GM12864 (cell line): ENCODE measurements at places on chromosomes 12 and 14.

- DNase-seq = no peak
These were observed 36.6 kb downstream of the DCAF4 start for GRCh38 chr14:72962829-72963312.

- DNase-seq = no peak
These were observed 24.5 kb downstream of the ERG28 start for GRCh38 chr14:75636100-75636692.

DNA sequence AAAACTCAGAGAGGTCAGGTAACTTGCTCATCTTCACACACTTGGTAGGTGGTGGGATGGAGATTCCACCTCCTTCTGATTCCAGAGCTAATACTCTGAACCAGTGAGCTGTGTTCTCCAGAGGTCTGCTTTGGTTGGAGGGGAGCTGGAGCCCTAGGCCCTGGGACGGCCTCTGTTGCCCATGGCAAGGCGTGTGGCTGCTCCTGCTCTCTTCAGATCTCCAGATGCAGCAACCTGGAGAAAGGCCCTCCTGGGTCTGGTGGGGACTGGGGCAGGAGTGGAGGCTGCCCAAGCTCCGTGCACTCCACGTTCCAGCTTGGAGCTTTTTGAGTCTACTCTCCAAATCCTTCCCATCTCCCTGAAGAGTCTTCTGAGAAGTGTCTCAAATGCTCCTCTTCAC lies 10.7 kb downstream of the CCND2 start:
- DNase-seq = no peak

GRCh38 chr14:100747021-100747586 lies 20.4 kb downstream of the DLK1 start:
- DNase-seq = no peak

- no peak for DNase-seq
These were observed 45.9 kb upstream of the GSG1 start for GRCh38 chr12:13149411-13149810.

GRCh38 chr14:98177551-98177950 lies 1094.4 kb downstream of the BCL11B start:
- no peak for DNase-seq

GRCh38 chr12:12704593-12705230 lies 8.7 kb upstream of the GPR19 start:
- DNase-seq = no peak

DNA sequence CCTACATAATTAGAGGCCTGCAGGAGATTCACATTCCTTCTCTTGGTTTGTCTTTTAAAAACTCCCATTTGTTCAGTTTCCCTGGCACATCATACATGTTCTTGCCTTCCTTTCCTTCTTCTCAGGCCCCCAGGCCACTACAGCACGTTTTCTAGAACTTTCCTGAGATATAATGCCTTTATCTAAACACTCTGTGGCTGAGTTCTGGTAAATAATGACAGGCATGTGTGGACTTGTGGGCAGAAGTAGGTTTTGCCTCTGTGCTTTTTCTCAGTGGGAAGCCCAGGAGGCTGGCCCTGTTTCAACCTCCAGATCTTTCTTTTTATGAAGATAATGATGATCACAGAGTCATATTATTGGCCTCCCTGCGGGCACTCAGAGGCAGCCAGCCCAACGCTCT lies 117.2 kb downstream of the TMX1 start:
- DNase-seq = no peak

DNA sequence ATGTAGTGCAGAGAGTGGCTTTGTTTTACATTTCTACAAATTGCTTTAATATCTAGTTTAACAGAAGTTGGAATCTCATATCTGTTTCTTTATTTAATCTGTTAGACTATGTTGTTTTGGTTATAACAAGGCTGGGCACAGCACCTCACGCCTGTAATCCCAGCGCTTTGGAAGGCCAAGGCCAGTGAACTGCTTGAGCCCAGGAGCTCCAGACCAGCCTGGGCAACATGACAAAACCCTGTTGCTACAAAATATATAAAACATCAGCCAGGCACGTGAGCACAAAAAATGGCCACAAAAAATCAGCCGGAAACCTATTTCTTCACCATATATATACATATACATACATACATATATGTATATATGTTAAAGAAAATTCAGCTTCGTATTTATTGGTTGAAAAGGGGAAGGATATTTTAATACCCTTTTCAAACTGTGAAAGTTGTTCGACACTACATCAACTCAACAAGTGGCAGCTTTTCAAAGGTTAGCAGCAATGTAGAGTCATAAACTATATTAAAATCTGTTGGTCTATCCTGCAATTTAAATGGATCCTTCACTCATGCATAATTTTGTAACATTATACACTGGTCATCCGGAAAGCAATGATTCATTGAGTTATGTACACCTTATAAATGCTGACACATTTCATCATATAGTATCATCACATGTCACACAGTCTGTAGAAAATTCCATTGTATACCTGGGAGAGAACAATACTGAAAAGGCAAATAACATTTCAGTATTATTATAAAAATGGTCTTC lies 7.1 kb downstream of the NR2C1 start:
- DNase-seq = no peak

DNA sequence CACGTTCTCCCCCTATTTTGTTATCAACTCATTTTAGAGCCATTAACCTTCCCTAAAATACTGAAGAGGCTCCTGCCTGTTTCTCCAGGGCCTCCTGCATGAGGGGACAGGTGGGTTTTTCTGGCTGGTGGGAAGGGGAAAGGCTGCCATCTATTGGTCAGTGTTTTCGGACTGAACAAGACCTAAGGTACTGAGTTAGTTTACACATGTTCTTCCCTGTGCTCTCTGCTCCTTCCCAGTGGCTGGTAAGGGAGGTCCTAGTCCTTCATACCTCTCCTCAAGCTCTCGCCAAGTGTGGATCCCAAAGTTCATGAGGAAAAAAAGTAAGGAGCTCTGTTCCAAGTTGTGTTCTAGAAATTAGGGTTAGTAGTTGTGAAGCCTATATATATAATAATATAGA lies 357.5 kb downstream of the FSCB start:
- no peak for DNase-seq

DNA sequence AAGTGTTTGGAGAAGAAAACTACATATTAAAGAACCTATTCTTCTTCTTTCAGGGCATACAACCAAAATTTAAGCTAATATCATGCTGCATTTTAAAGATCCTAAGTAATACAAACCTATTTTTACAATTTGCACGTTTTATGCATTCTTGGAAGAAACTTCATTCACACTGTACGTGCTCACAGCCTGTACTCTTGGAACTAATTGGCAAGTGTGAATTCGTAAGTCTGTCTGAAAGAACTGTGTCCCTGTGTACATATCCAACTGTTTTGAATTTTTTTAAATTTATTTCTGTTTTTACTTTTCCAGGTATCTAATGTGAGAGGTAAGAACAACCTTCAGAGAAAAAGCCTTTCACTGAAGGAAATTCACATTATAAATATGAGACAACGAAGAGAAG lies 347.0 kb downstream of the MDGA2 start:
- DNase-seq = no peak

- no peak for DNase-seq
These were observed 188.7 kb upstream of the TMEM260 start for GRCh38 chr14:56390859-56391258.

- DNase-seq = no peak
These were observed 270.5 kb upstream of the PWP1 start for GRCh38 chr12:107415071-107415470.

- DNase-seq = no peak
These were observed 129.2 kb upstream of the SLCO1B1 start for GRCh38 chr12:21001778-21002177.

GRCh38 chr14:101174980-101175606 lies 271.6 kb upstream of the RTL1 start:
- no peak for DNase-seq

DNA sequence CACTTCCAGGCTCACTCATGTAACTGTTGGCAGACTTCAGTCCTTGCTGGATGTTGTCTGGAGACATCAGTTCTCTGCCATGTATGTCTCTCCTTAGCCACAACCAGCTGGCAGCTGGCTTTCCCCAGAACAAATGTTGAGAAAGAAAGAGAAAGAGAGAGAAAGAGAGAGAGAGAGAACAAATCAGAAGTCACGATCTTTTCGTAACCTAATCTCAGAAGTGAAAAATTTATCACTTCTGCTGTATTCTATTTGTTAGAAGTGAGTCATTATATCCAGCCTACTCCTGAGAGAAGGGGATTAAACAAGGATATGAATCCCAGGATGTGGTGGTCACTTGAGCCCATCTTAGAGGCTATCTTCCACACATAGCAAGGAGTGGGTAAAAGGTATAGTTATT lies 101.2 kb downstream of the BTG1 start:
- no peak for DNase-seq

DNA sequence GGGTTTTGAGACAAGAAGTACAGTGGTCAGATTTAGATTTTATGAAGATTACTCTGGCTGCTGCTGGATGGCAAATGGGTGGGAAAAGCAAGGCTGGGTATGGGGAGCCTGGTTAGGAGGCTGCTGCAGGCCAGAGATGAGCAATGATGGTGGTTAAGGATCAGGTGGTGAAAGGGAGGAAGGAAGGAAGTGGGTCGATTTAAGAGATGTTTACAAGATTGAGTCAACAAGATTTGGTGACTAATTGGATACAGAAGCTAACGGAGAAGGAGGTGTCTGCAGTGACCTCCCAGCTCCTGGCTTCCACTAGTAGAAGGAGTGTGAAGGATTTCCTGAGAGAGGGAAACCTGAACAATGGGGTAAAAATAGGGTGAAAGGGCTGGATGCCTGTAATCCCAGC lies 18.7 kb downstream of the NOS1 start:
- no peak for DNase-seq

DNA sequence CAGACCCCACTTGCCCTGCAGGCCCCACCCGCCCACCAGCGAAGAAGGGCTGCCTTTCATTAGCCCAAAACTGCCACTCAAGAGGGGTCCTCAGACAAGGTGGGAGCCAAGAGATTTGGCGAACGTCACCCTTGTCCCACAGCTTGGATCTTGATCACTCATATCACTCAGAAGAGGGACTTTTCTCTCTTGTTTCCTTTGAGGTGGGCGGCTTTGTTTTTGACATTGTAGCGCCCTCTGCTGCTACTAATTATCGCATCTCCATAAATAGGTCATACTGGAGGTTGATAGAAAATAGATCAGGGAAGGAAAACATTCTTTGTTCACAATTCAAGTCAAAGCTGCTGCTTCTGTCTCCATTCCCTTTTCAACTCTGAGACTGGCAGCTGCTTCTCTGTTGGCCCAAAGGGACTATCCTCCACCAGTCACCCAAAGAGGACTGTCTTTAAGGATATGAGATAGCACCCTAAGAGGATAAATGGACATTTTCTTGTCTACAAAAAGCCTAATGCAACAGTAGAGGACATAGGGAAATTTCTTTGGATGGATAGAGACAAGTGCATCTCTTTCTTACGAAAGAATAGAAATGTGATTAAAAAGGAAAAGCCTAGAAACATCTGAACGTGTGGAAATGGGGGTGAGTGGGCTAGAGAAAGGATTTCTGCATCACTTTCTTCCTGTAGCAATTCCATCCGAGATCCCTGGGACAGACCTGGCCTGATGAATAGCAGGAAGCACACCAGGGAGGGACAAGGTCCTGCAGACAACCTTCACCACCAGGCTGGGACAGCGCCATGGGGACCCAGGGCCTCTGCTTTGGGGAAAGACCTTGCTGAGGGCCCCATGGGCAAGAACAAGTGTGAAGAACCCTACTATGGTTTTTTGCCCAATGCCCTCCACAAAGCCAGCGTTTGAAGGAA lies 115.8 kb downstream of the DAD1 start:
- DNase-seq = no peak

DNA sequence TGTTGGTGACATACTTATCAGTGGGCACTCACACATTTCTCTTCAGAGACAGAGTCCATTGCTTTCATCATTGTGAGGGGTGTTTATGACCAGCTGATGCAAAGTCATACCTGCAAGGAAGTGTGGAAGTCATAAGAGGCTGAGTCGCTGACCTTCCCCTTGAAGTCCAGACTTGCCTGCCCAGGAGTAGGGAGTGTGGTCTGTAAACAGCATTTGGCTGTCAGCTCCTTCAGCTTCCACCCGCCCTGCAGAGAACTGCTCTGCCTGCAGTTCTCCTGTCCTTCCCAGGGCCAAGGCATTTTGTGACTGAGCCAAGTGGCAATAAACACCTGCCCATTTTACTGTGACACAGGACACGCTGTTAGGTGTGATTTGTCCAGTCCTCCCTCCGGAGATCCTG lies 801.3 kb downstream of the BCL11B start:
- no peak for DNase-seq

- no peak for DNase-seq
These were observed 343.7 kb upstream of the FKBP4 start for GRCh38 chr12:2451025-2451424.
